Stimulated activated naive B cell treated with anti-CD40 and anti-IgM and Interleukin-4, amounts not matched to agents 10 μg/mL and 1 μg/mL and 100 μg/mL, for 72 hours (primary cell): ENCODE measurements at places on chromosomes 13 and 19.

- DNase-seq: no peak
Measured at GRCh38 chr13:64640002-64640401, 2590.1 kb downstream of the PCDH9 start.

- no peak for DNase-seq
Measured at GRCh38 chr13:41554180-41554579, 96.8 kb downstream of the RGCC start.

DNA sequence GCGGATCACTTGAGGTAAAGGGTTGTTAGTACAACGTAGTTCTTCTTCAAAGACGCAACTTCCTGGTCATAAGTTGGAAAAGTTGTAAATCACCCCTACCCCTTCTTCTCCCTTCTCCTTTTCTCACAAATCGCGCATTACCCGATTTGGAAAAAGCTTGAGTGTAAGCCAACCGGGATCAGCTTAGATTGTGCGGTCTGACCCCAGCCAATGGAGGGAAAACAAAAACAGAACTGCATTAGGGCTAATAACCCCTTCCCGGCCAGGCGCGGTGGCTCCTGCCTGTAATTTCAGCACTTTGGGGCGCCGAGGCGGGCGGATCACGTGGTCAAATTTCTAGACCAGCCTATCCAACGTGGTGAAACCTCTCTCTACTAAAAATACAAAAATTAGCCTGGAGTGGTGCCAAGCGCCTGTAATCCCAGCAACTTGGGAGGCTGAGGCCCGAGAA, 806 bp downstream of the ZNF90 start:
- peak; percentile 8 for DNase-seq

- no peak for DNase-seq
Measured at GRCh38 chr19:58474997-58475713, 997 bp upstream of the ZNF446 start.

DNA sequence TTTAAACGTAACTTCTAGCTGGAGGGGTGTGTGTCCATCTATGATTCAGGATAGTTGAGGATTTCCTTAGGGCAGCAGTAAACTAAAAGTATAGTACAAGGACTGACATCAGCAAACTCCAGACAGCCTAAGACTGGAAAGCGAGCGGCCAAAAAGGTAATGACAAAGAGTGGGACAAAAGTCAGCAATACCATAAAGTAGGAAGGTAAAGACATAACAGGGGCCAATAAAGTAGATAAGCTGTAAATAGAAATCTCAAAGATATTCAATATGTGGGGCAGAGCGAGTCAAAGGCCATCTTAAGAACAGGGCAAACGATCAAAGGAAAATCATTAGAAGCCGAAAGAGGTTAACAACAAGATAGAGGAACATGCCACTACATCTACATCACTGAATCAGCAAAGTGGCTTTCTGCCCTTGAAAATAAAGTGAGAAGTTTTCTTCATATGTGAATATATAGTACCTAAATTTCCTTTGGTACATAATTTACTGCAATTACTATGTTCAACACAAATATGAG, 167.2 kb downstream of the DIAPH3 start:
- no peak for DNase-seq

- DNase-seq: no peak
Measured at GRCh38 chr19:6667114-6667627, 2.8 kb downstream of the TNFSF14 start.

DNA sequence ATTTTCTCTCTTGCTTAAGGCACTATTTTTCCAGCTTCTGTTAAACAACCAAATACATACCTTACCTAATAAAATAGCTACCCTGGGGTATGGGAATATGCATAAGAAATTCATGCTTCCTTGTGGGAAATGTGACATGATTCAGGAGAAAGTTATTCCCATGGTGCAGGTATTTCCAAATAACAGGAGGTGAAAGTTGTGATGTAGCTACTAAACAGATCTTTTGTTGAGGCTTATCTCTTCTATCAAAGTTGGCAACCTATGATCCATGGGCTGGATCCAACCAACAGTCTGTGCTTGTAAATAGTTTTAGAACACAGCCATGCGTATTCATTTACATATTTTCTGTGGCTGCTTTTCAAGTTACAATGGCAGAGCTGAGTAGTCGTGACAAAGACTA, 177.8 kb upstream of the NBEA start:
- no peak for DNase-seq

DNA sequence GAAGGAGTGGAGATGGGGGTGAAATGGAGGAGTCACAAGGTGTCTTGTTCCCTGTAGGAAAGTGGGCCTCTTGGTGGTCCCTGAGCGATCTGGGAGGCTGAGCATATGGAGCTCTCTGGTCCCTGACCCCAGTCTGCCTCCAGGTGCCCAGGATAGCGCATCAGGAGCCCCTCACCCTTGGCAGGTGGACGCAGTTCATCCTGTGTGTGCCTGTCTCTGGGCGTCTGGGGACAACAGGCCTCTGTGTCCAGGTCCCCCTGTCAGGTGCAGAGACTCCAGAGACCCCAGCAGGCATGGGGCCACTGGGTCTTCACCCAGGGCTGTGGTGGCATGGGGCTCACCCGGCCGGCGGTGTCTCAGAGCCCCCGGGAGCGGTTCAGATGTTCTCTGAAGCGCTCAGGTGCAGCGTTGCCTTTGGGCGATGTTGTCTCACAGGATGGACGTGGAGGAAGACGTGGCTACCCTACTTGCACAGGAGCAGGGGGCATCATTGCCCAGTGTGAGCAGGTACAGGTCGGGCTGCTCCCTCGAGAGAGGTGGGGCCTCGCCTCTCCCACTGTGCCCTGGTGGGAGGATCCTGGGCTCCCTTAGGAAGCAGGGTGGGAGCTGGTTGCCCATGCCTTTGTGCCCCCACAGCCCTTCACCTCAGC, 58.1 kb upstream of the TPM4 start:
- no peak for DNase-seq

- DNase-seq: no peak
Measured at GRCh38 chr13:33340631-33341030, 55.1 kb upstream of the STARD13 start.

- DNase-seq: no peak
Measured at GRCh38 chr13:32191452-32191998, 123.6 kb downstream of the ZAR1L start.

- no peak for DNase-seq
Measured at GRCh38 chr13:33927315-33927714, 109.4 kb downstream of the RFC3 start.

GRCh38 chr19:46907880-46908279, 47.1 kb downstream of the ARHGAP35 start:
- no peak for DNase-seq

GRCh38 chr13:70385852-70386251, 277.6 kb upstream of the KLHL1 start:
- DNase-seq: no peak

GRCh38 chr19:7442423-7442822, 46.4 kb downstream of the PEX11G start:
- no peak for DNase-seq

GRCh38 chr13:65600702-65601101, 1629.4 kb downstream of the PCDH9 start:
- no peak for DNase-seq

- no peak for DNase-seq
Measured at GRCh38 chr19:19463348-19464117, 51.8 kb downstream of the TSSK6 start.

DNA sequence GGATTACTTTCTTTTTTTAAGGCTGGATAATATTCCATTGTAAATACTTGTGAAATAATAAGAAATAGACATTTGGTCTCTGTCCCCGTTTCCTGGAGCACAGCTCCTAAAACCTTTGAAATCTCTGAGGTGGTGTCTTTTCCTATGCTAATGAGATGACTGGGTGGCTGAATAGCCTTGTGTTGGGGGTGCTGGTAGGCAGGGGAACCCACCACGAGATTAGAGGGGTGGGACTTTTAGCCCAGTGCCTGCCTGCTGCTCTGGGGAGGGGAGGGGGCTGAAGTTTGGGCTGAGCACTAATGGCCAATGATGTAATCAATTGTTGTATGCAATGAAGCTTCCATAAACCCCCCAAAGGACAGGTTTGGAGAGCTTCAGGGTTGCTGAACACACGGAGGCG, 175.7 kb downstream of the FGF9 start:
- DNase-seq: no peak

- no peak for DNase-seq
Measured at GRCh38 chr13:112761701-112762689, 72.2 kb downstream of the ATP11A start.

DNA sequence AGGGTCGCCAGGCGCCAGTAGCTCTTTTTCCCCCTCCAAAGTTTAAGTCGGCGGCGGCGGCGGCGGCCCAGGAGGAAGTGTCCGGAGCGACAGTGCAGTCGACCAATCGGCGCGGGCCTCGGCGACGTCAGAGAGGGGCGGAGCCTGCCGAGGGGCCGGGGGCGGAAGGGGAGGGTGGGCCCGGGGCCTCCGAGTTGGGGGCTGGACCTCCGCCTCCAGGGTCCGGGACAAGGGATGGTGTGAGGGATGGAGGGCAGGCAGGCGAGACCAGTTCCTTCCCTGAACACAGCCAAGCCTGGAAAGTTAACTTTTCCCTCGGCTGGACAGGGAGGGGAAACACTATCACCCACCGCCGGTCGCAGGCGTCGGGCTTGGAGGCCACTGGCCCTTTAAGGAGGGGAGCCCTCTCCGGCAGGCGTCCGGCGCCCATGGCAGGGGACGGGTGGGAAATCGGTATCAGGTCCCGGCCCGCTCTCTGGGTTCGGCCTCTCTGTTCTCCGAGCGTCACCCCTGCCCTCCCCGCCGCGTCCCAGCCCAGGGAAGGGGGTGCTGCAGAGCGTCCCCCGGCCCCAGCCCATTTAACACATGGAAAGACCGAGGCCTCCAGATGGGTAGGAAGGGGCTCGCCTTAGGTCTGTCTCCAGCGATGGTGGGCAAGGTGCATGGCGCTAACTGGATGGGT, at the start of gene PRKD2:
Gene PRKD2, minus strand, starts transcription at position 81 of the 682 bp plus-strand sequence. CDS start 744 bp downstream, outside the sequence.
- DNase-seq: peak; percentile 86

DNA sequence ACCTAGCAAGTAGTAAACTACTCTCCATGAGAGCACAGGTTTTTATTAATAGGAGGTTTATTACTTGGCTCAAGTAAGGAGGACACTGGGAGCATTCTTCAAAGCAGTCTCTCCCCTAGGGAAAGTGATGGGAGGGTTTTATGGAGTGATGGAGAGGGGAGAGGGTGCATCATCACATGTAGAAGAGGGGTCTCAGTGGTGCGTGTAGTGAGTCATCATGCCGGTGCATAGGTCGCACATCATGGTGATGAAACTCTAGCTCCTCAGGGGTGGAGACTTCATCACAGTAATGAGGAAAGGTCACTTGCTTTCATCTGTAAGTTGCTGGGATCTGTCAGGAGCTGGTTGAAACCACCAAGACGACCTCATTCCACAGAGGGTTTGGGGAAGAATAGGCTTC, 210.8 kb upstream of the UBL3 start:
- no peak for DNase-seq

- peak; percentile 35 for DNase-seq
Measured at GRCh38 chr19:3146677-3147100, 10.9 kb downstream of the GNA15 start.

- DNase-seq: no peak
Measured at GRCh38 chr13:77555246-77555645, 19.7 kb downstream of the SCEL start.

DNA sequence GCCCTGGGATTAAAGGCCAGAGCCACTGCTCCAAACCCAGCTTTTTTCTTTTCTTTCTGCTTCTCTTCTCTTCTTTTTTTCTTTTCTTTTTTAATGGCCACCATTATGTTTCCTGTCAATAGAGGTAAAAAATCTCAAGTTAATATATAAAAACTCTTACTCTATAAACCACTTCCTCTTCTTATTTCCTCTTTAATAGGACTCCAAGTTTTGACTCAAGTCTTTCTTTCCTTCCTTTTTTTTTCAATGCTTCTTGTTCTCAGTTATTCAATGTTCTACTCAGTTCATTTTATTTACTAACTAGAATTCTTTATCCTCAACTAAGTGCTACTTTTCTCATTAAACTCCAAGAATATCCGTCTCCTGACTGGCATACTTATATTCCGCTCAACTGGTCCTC, 27.1 kb upstream of the MYCBP2 start:
- no peak for DNase-seq

DNA sequence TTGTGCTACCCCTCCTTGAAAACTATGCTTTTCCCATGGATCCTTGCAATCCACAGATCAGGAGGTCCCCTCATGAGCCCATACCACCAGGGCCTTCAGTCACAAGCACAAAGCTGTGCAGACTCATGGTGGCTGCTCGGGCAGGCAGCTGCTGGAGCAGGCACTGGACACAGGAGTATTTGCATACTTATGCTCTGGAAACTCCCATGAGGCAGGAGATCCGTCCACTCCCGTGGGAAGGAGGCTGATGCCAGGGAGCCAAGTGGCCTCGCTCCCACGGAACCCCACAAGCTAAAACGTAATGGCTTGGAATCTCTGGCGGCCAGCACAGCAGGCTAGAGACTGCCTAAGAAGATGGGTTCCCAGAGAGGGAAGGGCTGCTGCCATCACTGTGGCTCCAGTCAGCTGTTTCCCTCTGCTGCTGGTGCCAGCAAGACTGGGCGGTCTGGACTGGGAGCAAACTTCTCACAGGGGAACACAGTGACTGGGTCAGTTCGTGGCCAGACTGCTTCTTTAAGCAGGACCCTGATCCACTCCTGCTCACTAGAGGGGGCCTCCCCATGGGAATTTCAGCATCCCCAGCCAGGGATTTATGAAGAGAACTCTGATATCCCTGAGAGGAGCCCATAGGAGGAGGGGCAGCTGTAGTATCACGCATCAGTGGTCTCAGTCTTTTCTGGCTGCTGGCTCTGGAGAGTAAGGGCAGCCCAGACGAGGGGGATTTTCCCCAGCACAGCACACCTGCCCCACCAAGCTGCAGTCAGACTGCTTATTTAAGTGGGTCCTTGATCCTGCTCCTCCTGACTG, 370.3 kb upstream of the ATXN8OS start:
- DNase-seq: no peak

DNA sequence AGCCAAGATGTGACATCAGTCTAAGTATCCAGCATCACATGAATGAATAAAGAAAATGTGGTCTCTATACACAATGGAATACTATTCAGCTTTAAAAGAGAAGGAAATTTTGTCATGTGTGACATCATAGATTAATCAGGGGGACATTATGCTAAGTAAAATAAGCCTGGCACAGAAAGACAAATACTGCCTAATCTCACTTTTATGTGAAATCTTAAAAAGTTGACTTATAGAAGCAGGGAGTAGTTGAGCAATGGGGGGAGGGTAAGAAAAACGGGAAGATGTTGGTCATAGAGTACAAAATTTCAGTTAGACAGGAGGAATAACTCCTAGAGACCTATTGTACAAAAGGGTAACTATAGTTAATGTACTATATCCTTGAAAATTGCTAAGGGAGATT, 10.4 kb upstream of the LCP1 start:
- no peak for DNase-seq
